ENCODE measurements at places on chromosomes 7 and 10.

GRCh38 chr10:95500097-95500496 is 61.1 kb downstream of the SORBS1 start:
- no peak for DNase-seq

GRCh38 chr7:100604976-100605911 is 3.1 kb downstream of the PCOLCE start:
- DNase-seq: peak; percentile 54

DNA sequence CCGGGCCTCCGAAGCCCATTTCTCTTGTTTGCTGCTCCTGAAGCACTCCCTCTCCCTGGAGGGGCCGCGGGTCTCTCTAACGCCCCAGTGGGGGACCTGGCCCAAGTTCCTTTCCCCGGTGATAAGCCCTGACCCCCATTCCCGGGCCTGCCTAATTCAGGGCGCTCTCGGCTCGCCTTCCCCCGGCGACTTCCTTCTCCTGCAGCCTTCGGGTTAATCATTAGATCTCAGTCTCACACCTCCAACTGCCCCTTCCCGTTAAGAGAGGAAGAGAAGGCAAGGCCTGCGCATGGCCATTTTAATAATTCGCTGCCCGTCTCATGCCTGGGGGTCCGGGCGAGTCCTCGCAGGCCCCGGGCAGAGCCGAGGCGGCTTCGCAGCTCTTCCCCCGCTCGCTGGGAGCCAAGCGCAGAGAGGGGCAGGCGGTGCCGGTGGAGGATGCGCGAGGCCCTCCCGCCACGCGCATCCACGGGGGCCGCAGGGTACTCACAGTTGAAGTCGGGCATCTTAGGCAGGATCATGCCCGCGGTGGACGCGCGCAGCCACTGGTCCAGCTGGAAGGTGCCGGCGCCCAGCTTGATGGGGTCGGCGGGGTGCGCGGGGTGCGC is 1.2 kb downstream of the MNX1 start:
- DNase-seq: no peak

DNA sequence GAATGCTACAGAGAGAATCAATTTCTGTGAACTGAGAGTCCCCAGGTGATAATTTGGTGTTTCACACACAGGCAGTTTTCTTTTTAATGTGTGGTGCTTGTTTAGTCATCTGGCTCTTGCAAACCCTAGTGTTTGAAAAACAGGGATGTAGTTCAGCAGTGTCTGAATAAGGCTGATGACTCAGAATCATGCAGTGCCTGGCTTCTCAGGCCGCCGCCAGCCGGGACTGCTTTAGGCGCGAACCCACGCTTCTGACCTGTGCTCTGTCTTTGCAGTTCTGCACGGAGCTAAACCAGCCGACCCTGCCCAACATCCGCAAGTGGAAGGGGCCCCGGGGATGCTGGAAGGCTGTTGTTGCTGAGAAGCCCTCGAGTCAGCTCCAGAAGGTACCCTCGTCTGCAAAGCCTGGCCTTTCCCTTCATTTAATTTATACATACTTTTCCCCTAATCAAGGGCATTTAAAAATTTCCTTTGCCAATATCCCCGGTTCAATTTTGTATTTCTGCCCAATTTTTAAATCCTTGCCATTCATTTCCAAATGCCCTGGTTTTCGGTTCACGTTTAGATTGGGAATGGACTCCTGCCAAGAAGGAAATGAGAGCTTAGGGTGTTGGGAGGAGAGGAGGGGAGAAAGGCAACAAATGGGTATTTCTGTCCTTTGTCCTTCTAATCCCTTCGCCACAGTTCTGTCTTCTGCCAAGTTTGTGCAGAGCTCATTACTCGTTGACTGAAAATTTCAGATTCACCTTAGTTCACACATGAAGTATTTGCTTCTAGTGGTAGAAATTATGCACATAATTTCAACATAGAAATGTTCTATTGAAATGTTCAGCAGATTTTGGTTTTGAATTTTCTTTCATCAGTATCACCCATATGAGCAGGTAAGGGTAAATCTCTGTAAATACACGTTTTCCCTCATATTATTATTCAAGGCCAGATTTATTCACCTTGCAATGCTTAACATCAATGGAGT is 108.5 kb upstream of the ANLN start:
- DNase-seq: peak; percentile 55

GRCh38 chr7:157601530-157601929 is 264.7 kb downstream of the DNAJB6 start:
- no peak for DNase-seq

GRCh38 chr7:8938044-8938805 is 504.8 kb downstream of the NXPH1 start:
- no peak for DNase-seq

GRCh38 chr10:73906524-73907447 is 4.1 kb upstream of the PLAU start:
- peak; percentile 45 for DNase-seq

DNA sequence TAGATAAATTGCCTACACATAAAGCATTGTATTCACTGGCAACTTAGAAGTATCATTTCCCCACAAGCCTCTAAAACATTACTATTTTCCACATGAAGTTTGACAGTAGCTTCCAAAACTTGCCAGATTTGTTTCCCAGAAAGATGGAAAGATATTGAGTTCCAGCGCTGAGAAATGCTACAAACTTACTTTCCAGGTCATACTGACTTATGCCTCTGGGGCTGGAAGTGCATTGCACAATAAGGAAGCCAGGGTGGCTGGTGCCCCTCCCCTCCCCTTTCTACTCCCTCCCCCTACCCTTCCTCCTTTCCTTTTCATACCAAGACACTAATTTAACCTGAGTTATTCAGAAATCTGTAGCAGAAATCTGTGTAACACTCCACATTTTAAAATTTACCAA is 212.6 kb downstream of the WDR37 start:
- DNase-seq: no peak
